Endothelial cell (in vitro differentiated cells): ENCODE measurements at places on chromosomes 13 and 19.

GRCh38 chr19:39131255-39131755 is 5.7 kb downstream of the PAK4 start:
- no peak for DNase-seq

- no peak for DNase-seq
These were observed 188.3 kb downstream of the KLF12 start for GRCh38 chr13:73945871-73946270.

GRCh38 chr13:79870123-79870522 is 389.2 kb downstream of the NDFIP2 start:
- no peak for DNase-seq

- DNase-seq: no peak
These were observed 39.1 kb downstream of the USP12 start for GRCh38 chr13:27132538-27132937.

- DNase-seq: no peak
These were observed 5.4 kb upstream of the MCF2L start for GRCh38 chr13:112963641-112964040.

DNA sequence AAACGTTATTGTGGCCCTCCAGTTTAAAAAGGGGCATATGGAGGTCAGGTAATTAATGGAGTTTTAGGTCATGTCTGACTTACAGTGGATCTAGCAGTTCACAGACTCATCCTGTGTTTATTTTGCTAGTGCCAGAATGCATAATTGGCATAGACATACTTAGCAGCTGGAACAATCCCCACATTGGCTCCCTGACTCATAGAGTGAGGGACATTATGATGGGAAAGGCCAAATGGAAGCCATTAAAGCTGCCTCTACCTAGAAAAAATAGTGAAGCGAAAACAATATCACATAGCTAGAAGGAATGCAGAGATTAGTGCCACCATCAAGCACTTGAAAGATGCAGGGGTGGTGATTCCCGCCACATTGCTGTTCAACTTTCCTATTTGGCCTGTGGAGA is 610.7 kb downstream of the SLITRK5 start:
- DNase-seq: no peak

DNA sequence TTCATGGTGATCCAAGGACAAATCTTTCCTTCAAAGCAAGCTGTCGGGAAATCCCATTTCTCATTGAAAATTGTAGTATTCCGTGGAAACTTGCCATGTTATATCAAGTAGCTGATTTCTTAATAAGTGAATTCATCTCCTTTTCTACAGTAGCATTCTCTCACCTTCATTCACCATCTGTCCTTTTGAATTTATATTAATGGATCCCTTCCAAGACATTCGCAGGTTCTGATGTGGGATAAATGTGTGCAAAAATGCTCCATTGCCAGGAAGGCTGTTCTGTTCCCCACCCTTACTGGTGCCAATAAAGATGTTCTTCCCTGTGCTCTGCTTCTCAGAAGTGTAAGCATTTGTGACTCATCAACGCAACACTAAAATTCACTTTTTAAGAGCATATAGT is 36.2 kb downstream of the AMER2 start:
- no peak for DNase-seq

- DNase-seq: no peak
These were observed 2.6 kb downstream of the ZNF784 start for GRCh38 chr19:55621673-55622231.

- DNase-seq: no peak
These were observed 727 bp downstream of the CD37 start for GRCh38 chr19:49335784-49336481.

GRCh38 chr19:40799558-40800338 is 757 bp downstream of the EGLN2 start:
- peak; percentile 57 for DNase-seq

- DNase-seq: no peak
These were observed 77.3 kb upstream of the GPR183 start for GRCh38 chr13:99384468-99384867.

GRCh38 chr19:12623361-12624031 is 12.8 kb downstream of the ZNF791 start:
- DNase-seq: no peak

DNA sequence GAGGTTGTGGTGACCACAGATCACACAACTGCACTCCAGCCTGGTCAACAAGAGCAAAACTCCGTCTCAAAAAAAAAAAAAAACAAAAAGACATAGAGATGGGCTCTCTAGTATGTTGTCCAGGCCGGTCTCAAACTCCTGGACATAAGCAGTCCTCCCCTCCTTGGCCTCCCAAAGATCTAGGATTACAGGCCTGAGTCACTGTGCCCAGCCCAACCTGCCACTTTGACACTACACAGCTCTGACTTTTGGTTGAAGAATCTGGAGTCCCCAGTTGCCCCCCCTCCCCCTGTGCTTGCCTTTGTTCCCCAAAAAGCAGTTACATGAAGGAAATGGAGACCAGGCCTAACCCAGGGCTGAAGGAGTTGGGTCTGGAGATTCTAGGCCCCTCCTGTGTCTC is 12.9 kb downstream of the CARM1 start:
- DNase-seq: no peak

GRCh38 chr13:33072759-33073158 is 56.5 kb downstream of the KL start:
- DNase-seq: no peak

DNA sequence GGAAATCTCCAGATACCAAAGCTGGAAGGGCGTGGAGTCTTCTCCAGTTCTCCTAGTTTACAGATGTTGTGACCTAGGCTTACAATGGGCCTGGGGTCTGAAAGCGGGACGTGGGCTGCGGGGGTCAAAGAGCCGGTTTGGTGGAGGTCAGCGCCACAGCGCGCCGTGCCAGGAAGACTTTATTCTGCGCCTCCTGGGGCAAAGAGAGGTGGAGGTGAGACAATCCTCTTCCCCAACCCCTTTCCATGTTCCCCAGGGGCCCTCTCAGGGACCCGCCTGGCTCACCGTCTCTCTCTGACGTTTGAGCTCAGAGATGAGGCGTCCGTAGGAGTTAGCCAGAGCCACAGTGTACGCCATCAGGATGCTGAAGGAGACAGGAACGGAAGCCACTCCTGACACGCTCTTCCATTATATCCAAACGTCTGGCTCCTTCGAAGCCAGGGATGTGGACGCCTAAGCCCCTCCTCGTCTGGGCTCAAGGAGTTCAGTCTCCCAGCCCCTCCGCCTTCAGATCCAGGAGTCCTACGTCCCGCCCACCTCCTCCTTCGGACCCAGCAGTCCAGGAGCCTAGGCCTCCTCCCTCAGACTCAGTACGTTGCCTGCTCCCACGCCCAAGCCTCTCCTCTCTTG is 776 bp upstream of the LENG1 start:
- no peak for DNase-seq

DNA sequence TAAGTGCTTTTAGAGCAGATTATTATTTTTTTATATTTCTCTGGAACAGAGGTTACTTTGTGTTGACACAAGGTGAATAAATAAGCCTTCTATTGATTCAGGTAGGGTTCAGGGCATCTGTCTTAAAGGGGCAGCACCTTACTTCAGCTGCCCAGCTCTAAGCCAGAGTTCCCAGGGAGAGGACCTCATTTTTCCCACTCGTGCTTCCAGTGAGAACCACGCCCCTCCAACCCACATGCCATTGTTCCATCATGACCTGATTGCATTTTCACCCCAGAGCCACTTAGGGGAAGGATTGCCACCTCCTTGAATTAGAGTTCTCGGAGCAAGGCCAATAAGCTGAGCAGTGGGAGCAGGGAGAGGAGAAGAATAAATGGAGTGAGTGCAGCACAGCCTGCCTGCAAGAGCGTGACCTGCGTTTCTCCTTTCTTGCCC is 104.3 kb upstream of the FRY start:
- DNase-seq: no peak

DNA sequence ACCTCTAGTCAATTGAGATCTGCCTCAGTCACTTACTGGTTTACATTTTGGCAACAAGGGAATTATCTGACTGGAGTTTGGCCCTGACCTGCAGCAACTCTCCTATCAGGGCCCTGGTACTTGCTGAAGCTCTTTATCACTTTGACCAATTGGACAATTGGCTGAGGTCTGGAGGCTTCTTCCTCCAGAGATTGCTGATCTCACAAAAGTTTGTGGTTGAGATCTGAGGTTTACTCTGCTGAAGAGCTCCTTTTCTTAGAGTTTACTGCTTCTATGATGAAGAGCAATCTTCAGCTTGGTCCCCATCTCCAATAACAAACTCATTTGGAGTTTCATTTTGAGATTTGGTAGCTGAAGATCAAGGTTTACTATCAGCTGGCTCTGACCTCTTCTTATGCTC is 276.9 kb upstream of the SGCG start:
- no peak for DNase-seq

DNA sequence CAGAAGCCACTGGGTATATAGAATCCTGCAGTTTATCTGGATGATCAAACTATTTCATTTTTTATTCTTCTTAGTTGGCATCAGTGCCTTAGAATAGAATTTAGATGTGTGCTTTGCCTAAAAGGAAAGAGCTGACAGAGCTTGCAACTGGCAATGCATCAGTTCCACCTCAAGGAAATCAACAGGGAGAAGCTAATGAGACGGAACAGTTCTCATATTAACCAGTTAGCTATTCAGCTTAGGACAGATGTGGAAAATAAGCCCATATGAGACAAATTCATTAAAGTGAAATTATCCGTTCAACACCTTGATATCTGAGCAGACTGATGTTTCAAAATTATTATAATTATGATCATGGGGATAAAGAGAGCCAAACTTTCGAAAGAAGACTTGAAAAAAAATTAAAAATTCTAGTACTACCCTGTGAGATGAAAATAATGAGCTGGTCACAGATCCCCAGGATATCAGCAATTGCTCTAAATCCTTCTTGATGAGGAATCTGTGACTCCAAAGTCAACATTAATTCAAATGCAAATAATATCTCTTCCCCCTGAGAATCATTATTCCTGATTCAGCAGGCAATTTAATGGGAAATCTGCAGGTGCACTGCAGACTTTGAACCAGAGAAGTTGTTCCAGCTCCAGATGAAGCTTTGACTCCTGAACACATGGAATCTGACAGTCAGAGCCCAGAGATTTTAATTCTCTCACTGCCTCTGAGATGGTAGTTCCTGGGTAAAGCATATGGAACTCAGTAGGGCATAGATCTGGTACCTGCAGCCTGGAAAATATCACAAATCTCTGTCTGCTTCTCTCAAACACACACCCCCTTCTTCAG is 486.8 kb downstream of the FOXO1 start:
- DNase-seq: no peak

GRCh38 chr13:110438211-110438610 is 123.3 kb downstream of the RAB20 start:
- no peak for DNase-seq

GRCh38 chr19:51565583-51565982 is 5.5 kb upstream of the ZNF175 start:
- no peak for DNase-seq

DNA sequence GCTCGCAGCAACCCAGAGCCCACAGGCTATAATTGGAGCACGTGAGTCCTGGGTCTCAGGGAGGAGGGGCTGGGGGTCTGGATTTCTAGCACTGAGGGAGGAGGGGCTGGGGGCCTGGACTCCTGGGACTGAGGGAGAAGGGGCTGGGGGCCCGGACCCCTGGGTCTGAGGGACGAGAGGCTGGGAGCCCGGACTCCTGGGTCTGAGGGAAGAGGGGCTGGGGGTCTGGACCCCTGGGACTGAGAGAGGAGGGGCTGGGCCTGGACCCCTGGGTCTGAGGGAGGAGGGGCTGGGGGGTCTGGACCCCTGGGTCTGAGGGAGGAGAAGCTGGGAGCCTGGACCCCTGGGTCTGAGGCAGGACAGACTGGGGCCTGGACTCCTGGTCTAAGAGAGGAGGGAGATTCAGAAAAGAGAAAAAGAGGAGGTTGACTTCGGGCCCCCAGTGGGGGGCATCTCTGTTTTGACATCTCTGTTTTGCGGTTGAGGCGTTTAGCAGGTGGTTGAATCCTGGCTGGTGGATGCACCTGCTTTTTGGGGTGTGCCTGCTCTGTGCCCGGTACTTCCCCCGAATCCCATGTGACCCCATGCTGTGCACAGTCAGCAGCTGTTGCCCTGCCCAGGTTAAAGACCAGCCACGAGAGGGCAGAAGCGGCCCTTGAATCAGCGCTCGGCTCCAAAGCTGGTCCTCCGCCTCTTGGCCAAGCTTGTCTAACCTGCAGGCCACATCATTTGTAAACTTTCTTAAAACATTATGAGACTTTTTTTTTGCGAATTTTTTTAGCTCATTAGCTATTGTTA is 10.5 kb downstream of the PVR start:
- DNase-seq: peak; percentile 66

DNA sequence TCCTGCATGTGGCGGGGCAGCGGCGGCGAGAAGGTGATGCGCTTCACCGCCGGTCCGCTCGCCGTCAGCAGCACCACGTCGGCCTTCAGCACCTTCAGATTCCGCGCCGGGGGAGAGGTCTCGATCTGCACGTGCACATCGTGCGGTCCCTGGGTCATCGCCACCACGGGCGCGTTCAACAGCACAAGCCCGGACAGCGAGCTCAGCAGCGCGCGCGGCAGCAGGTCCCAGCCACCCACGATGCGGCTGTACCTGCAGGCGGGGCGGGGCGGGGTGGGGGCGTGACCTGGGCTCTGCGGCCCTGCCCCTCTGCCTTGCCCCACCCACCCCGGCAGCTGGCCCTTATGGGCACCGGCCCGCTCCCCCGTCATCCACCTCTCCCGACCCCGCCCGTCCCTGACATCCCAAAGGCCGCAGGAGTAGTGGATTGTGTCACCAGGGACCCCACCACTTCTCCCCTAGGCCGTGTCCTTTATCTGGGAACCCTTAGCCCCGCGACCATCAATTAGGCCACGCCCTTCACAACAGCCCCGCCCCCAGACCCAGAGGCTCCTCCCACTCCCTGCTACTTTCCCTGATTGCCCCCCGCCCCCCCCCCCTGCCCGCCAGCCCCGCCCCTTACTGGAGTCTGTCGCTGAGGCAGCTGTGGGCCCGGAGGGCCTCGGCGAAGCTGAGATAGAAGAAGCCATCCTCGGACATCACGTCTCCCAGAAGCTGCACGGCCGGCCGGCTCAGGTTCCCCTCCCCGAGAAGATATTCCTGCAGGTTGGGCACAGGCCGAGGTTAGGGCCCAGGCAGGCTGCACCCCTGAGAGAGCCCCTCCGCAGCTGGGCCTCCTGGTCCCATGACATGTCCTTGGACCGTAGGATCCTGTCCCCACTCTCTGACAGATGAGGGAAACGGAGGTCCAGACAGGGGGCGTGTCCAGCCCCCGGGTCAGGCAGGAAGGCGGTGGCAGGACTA is 6.1 kb downstream of the IL4I1 start:
- DNase-seq: no peak

GRCh38 chr13:83325125-83325853 is 557.0 kb downstream of the SLITRK1 start:
- no peak for DNase-seq

DNA sequence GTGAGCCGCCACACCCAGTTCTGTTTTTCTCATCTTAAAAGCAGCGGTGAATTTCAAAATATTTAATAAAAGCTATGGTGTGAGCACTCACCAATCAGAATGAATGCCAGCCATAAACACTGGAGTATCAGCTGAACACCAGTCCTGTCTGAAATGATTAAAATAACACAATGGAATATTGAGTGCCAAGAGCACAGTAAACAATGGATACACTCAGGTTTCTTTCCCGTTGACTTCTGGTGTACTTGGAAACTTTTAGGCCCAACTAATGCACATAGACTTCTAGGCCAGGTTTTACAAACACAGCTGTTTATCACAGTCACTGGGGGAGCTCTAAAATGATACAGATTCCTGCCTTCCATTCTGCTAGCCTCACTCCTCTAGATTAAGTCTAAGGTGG is 68.3 kb downstream of the SLC6A16 start:
- DNase-seq: no peak
